ENCODE measurements at places on chromosomes 3 and 15.

GRCh38 chr15:51103330-51103729, 8.6 kb upstream of the TNFAIP8L3 start:
- no peak for DNase-seq

DNA sequence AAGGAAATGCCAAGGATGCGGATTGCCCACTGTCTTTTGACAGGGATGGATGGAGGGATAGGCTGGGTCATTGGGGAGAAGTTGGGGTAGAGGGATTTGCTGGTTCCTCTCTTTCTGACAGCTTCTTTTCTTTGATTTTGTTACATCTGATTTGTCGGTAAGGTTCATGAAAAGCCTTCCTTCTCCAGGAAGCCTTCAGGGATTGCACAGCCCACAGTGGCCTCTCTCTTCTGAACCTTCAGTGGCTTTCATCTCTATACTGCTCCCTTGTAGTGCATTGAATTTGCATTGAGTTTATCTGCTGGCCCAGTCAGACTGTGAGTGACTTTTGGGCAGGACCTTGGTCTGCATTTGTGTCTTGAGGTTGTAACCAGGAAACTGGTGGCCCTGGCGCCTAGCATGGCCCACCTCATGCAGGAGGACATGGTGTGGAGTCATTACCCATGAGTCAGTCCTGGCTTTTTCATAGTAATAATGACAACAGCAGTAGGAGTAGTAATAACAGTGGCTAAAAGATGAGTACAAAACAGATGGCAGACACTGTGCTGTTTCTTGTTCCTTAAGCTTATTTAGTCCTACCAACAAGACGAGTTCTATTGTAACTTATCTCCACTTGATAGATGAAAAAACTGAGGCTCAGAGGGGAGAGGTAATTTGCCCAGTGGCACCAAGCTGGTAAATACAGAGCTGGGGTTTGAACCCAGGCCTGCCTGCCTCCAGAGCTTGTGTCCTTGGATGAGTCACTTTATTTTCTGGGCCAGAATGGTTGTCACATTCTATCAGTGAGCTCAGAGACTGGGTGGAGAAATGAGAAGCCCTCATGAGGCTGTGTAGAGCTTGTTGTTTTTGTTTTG, 28.4 kb downstream of the SMAD6 start:
- DNase-seq = no peak

- no peak for DNase-seq
These were observed 43.3 kb downstream of the CCNB2 start for GRCh38 chr15:59148153-59148833.

- no peak for DNase-seq
These were observed 85.6 kb downstream of the RPL22L1 start for GRCh38 chr3:170784406-170784805.

- no peak for DNase-seq
These were observed 15.5 kb downstream of the LRRC3B start for GRCh38 chr3:26638113-26638512.

GRCh38 chr3:122941228-122942206, 86.0 kb downstream of the SEMA5B start:
- DNase-seq = no peak

GRCh38 chr15:84980196-84981053, 1.2 kb upstream of the PDE8A start:
- DNase-seq = peak; percentile 60

DNA sequence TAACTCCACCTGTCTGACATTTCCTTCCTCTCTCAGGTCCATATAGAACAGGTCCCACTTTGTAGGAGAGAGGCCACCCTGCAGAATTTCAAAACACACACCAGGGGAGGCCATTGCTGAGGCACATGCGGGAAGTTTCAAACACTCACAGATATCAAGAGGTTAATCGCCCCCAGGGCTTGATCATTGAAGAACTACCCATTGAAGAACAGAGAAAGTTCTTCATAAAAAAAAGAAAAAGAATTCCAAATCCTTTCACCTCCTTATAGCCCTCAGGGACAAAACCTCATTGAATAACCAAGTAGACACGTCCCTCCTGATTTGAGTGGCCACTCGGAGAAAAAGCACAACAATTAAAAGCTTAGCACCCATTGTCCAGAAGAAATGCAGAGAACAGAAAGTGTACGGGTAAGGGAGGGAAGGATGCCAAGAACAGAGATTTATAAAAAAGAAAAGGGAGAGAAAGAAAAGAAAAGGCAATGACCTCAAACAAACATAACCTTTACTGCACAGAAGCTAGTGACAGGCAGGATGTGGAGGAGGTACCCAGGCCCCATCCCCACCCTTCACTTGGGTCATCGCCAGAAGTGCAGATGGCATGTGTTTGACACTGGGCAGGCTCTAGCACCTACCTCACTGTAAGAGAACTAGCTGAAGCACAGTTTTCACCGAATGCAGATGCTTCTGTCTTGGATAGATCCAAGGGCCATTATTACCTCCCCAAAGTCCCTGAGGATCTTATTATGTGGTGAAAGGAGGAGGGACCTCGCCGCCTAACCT, 112.3 kb upstream of the HES1 start:
- no peak for DNase-seq

DNA sequence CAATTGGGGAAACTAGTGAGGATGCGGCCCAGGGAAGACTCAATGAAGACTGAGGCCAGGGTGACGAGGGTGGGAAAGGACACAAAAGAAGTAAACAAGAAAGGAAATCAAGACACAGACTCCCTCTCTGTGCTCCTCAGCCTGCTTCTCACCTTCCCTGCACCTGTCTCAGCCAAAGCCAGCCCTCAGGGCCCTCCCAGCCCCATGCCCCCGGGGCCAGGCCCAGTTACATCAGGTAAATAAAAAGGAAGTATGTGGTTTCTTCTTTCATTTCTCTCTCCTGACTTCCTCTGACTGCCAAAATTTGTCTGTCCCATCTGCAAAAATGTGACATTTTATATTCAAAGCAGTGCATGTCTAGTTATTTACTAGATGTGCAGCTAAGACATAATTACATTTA, 328.0 kb downstream of the UACA start:
- no peak for DNase-seq

GRCh38 chr3:4052706-4053105, 250.5 kb upstream of the SETMAR start:
- DNase-seq = no peak

DNA sequence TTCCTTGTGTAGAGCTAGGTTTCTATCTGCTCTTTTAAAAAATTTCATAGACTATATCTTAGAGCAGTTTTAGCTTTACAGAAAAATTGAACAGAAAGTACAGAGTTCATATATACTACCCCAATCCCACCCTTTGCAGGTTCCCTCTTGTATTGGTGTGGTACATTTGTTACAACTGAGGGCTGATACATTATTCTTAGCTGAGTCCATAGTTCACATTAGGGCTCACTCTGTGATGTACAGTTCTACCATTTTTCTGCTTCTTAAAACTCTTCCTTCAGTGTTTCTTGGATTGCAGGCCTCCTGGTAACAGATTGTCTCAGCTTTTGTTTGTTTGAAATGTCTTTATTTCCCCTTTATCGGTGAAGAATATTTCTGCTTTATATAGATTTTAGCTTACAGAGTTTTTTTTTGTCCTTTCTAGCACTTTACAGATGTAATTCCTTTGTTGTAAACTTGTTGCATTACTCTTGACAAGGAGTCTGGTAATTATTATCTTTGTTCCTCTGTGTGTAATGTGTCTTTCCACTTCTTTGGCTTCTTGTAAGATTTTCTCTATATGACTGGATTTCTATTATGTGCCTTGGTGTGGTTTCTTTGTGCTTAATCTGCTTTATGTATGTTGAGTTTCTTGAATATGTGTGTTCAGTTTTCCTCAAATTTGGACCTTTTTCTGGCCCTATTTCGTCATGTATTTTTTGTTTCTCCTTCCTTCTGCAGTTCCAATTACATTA, 25.3 kb downstream of the MEF2A start:
- no peak for DNase-seq

GRCh38 chr15:80289528-80290495, 37.8 kb upstream of the CTXND1 start:
- DNase-seq = no peak

DNA sequence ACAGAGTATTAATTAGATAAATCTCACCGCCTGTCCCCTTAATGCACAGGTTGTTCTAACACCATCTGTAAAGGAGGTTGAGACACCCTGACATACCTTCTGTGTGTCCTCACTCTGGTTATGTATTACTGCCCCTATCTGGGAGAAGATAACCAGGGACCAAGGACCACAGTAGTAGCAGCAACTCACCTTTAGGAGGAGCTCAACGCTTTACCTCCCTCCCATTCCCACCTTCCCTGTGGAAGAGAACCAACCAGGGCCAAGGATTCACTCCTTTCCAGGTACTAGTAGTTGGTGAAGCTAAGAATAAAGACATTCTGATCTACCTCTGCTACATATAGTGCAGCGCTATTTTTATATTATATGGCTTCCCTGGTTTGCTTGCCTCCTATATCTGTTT, 232.6 kb downstream of the MEX3B start:
- DNase-seq = no peak

- no peak for DNase-seq
These were observed 161.7 kb downstream of the BBX start for GRCh38 chr3:107684431-107684925.

DNA sequence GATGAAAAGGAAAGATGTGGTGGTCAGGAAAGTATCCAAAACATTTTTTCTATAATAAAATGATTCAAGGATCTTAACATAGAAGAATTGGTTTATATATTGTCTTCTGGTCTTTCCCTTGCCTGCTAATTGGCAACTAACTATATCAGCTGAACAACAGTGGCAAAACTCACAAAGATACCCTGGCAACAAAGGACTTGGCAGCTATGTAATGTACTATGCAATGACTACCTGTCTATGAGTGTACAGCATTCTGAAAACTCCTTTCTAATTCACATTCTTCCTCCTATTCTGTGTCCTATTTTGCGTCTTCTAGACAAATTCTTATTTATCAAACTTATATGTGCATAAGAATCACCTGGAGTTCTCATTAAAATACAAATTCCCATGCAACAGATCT, 15.7 kb upstream of the SERPINI2 start:
- DNase-seq = no peak
